ENCODE measurements at places on chromosomes 2 and 18. TPM values are rescaled to one million over a fixed set of nuclear protein-coding genes. Genes with fewer than 3 reads are reported as not detected.

The FN1 gene
- 28.6 TPM for total RNA-seq

The UGT1A4 gene
- total RNA-seq, result not detected

The TXNDC2 gene
- total RNA-seq, result not detected

DNA sequence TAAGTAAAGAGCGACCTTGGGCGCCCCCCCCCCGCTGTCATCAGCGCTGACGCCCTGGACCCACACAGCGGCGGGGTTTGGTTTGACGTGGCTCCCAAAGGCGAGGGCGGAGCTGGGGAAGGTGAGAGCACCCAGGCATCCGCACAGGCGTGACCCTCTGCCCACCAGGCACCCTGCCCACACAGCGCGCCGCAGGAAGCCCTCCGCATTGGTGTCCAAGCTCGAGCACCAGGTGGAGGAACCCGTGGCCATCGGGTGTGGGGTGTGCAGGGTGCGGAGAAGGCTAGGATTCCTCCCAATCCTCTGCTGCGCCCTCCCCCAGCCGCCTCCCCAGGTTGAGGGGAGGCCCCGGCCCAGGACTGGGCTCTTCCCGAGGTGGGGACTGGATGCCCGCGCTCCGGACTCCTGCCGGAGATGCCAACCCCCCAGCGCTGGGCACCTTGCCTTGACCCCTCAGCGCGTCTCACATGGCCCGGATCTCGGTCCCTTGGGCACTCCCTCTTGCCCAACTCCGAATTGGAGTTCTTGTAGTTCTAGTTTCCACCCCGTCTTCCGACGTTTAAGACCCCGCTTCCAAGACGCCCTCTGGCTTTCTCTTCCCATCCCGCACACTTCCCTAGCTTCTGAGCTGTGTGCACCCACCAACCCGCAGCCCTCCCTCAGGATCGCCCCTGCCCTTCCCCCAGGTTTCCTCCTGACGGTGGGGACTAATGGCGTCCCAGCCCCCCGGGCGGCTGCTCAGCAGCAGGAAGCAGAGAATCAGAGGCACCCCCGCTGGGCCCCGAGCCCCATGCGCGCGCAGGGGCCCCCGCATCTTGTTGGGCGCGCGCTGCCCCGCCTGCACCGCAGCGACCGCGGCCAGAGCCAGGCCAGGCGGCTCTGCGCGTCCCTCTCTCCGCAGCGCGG, 25.9 kb upstream of the RESP18 start:
- peak; percentile 47 for DNase-seq
- H3K27me3 ChIP-seq, result peaks cover 19% of the 10 kb centered on the region
- peak overlapping the region; percentile 82 for H3K4me3 ChIP-seq
- no peak overlapping the region for H3K27ac ChIP-seq

DNA sequence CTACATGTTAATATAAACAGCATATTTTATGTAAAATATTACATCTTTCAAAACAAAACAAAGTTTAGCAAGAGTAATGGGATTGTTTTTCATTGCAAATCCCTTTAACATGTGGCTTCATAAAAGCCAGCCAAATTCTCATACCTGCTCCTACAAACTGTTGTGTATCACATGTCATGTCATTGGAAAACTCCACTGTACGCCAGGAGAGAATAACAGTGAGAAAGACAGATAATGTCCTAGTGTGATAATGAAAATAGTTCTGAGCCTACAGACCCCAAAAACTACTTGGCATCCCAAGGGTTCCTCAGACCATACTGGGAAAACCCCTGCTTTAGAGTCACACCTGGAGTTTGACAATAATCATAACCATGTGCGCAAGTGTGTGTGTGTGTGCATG, 182.7 kb upstream of the HNRNPA3 start:
- DNase-seq, result no peak
- no peak overlapping the region for H3K27ac ChIP-seq
- peaks cover 12% of the 10 kb centered on the region for H3K4me1 ChIP-seq
- no peak overlapping the region for H3K4me3 ChIP-seq
- H3K36me3 ChIP-seq, result no peaks in the 10 kb centered on the region
- H3K27me3 ChIP-seq, result no peaks in the 10 kb centered on the region

DNA sequence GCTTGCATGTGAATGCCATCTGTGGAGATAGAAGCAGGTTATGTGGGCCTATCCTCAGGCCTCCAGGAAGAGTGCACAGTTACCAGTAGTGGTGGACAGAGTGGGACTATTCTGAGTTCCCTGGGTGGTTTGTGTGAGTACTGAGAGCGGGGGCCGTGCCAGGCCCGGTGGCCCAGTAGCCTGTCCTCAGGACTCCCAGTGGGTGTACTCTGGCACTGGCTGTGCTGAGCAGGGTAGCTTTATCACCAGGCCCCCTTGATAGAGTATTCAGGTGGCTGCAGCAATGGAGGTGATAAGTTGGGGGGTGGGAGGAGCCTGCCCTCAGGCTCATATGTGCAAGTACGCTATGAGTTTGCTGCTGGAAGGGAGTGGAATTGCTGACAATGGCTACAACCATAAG, 979.0 kb upstream of the PIK3C3 start:
- H3K4me3 ChIP-seq, result no peak overlapping the region
- no peak overlapping the region for H3K27ac ChIP-seq
- DNase-seq, result no peak
- peaks cover 2% of the 10 kb centered on the region for H3K4me1 ChIP-seq

DNA sequence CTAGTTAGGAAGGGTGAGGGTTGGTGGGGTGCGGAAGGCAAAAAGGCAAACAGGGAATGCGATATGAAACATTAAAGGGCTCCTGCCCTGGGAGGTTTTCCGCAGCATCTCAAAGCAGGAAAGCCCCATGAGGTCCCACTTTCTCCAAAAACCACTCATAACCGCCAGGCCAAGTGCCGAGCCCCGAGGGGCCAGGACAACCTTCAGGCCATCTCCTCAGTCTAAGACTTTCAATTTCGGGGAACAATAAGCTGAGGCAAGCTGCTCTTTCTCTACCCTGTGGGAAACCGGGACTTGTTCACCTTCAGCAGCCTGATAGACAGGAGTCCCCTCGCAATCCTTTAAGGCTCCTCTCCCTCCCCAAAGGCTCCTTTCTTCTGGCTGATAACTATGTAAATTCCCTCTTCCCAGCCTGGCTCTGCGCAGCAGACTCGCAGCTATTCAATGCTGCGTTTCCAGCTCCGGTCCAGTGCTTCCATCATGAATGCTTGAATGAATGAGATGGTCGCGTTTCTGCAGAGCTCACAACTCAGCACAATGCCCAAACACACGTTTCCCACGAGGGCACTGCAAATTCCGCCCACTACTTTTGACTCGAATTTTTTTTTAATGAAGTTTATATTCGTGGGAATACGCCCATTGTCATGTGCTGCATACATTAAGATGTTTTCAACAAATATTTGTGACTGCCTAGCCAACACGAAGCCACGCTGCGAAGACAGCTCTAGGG, 1.4 kb downstream of the LAMA1 start:
- H3K4me1 ChIP-seq, result peaks cover 11% of the 10 kb centered on the region
- H3K27ac ChIP-seq, result peak overlapping the region; percentile 54
- no peaks in the 10 kb centered on the region for H3K27me3 ChIP-seq

DNA sequence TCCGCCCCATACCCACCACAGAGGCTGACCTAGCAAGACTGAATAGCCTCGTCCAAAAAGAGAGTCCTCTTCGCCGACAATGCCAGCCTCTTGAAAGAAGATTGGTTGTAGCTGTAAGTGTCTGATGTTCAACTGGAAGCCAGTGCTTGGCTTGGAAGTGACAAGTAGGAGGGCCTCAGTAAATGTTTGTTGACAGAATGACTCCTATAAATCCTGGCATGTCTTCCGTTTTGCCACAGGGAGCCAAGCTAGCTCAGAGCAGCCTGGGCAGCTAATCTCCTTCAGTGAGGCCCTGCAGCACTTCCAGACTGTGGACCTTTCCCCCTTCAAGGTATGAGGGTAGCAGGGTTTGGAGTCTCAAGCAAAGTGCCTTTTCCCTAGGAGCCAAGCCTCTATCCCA, 14.9 kb downstream of the ELMOD3 start:
- no peak for DNase-seq
- H3K27ac ChIP-seq, result no peak overlapping the region
- no peaks in the 10 kb centered on the region for H3K27me3 ChIP-seq
- no peak overlapping the region for H3K4me3 ChIP-seq
- peaks cover 9% of the 10 kb centered on the region for H3K36me3 ChIP-seq

- peaks cover 1% of the 10 kb centered on the region for H3K4me1 ChIP-seq
- peaks cover 3% of the 10 kb centered on the region for H3K27me3 ChIP-seq
- H3K4me3 ChIP-seq, result no peak overlapping the region
- H3K27ac ChIP-seq, result no peak overlapping the region
Observed at GRCh38 chr2:37566517-37566981, 104.9 kb downstream of the CDC42EP3 start.

DNA sequence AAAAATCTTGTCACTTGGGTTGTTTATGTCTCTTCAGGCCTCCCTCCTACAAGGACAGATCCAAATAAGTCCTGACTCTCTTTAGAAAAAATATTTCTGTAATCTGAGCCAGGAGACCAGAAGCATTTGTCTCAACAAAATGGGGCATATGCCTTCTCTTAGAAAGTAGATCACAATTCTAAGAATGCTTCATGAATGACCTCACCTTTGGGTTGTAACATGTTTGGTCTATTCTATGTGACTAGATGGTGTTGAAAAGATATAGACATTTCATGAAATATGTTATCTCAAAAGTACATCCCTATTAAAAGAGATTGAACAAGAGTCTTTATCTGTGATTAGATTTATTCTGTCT, 159.0 kb upstream of the SETBP1 start:
- H3K27ac ChIP-seq, result no peak overlapping the region
- no peak overlapping the region for H3K4me3 ChIP-seq
- no peaks in the 10 kb centered on the region for H3K27me3 ChIP-seq
- H3K36me3 ChIP-seq, result no peaks in the 10 kb centered on the region

DNA sequence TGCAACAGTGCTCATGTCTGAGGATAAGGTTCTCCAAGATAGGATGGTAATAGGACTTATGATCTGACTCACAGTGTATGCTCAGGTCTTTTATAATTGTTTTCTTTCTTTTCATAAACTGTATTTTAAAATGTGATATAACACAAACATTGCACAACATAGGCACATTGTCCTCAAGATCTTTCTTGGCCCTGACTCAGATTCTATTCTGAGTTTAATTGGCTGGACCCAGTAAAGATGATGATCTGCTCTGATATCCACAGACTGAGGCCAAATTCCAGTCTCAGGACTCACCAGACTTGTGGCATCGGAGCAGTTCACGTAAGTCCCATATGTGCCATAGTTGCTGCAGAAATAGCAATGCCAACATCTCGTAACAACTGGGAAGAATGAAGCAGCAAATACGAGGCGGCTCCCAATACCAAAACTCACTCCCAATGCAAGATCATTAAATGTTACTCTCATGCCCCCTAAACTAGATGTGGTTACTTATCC, 448.9 kb upstream of the SLC14A2 start:
- H3K4me3 ChIP-seq, result no peak overlapping the region
- peaks cover 8% of the 10 kb centered on the region for H3K4me1 ChIP-seq
- no peak for DNase-seq
- no peak overlapping the region for H3K27ac ChIP-seq
- no peaks in the 10 kb centered on the region for H3K36me3 ChIP-seq
- no peaks in the 10 kb centered on the region for H3K27me3 ChIP-seq

DNA sequence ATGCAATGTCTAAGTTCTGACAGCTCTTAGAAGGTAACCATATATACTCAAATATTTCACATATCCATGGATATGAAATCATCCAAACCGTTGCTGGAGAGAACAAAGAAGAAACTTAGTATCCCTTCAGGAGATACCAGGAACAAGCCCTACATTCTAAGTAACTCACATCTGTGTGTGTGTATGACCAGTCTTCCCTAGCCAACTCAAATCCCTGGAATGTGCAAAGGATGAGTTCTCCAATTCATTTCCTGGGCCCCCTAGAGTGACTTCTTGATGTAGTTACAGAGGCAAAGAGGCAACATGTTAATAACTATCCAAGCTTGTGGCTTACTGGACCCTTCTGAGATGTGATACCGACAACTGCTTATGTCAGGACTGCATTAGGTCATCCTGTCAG, 20.1 kb downstream of the TPGS2 start:
- no peaks in the 10 kb centered on the region for H3K4me1 ChIP-seq
- no peak overlapping the region for H3K4me3 ChIP-seq
- H3K27me3 ChIP-seq, result no peaks in the 10 kb centered on the region
- no peak overlapping the region for H3K27ac ChIP-seq
- peaks cover 7% of the 10 kb centered on the region for H3K36me3 ChIP-seq

GRCh38 chr2:74364533-74365505, 15.3 kb downstream of the DCTN1 start:
- peaks cover 15% of the 10 kb centered on the region for H3K27me3 ChIP-seq
- H3K4me3 ChIP-seq, result peak overlapping the region; percentile 72
- no peak for DNase-seq

GRCh38 chr2:230881840-230882239, 17.1 kb downstream of the ITM2C start:
- peaks cover 15% of the 10 kb centered on the region for H3K4me1 ChIP-seq
- H3K4me3 ChIP-seq, result no peak overlapping the region
- H3K27me3 ChIP-seq, result peaks cover 1% of the 10 kb centered on the region
- peaks cover 5% of the 10 kb centered on the region for H3K36me3 ChIP-seq

- no peak overlapping the region for H3K27ac ChIP-seq
- no peak overlapping the region for H3K4me3 ChIP-seq
- H3K27me3 ChIP-seq, result peaks cover 4% of the 10 kb centered on the region
- no peak for DNase-seq
- peaks cover 13% of the 10 kb centered on the region for H3K4me1 ChIP-seq
- no peaks in the 10 kb centered on the region for H3K36me3 ChIP-seq
Observed at GRCh38 chr2:202127687-202128331, 54.8 kb downstream of the KIAA2012 start.

DNA sequence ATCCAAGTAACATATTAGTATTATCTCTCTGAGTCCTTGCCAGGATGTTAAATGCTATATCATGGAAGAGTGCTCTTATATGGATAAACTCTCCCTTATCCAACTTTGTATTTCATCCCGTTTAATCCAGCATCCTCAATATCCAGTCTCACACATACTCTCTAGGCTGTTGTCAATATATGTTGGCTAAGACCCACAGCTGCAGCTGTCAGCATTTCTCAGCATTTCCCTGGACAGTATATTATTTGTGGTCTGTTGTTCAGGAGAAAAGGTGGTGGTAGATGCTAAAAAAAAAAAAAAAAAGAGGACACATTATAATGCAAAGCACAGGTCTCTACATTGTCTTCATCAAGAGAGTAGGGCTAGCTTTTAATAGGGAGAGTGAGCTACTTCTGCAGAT, 1368.0 kb upstream of the ZEB2 start:
- H3K27ac ChIP-seq, result no peak overlapping the region
- no peak for DNase-seq
- H3K27me3 ChIP-seq, result no peaks in the 10 kb centered on the region
- peaks cover 3% of the 10 kb centered on the region for H3K4me1 ChIP-seq
- no peak overlapping the region for H3K4me3 ChIP-seq
- H3K36me3 ChIP-seq, result peaks cover 5% of the 10 kb centered on the region

Data from glutamatergic neuron (in vitro differentiated cells).